Mesothelial cell of epicardium (in vitro differentiated cells): ENCODE measurements at places on chromosomes 12 and 14.

DNA sequence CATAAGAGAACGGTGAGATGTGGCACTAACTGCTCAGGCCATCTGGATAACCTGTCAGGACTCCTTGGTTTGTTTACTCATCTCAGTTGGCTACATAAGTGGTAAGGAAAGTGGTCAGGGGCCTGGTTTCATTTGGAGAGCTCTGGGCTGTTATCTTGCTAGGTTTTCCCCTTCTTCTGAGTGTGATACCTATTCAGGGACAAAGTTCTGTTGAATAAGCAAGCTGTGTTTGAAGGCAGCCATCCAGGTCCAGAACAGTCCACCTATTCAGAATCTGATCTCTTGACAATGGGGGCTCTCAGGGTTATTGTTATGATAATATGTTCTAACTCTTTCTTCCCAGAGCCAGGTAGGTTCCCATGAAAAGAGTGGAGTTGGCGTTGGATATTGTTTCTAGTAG, 194.9 kb downstream of the PAH start:
- H3K36me3 ChIP-seq, result no peaks in the 10 kb centered on the region
- no peak overlapping the region for H3K4me3 ChIP-seq
- no peak overlapping the region for H3K27ac ChIP-seq
- H3K27me3 ChIP-seq, result no peaks in the 10 kb centered on the region

DNA sequence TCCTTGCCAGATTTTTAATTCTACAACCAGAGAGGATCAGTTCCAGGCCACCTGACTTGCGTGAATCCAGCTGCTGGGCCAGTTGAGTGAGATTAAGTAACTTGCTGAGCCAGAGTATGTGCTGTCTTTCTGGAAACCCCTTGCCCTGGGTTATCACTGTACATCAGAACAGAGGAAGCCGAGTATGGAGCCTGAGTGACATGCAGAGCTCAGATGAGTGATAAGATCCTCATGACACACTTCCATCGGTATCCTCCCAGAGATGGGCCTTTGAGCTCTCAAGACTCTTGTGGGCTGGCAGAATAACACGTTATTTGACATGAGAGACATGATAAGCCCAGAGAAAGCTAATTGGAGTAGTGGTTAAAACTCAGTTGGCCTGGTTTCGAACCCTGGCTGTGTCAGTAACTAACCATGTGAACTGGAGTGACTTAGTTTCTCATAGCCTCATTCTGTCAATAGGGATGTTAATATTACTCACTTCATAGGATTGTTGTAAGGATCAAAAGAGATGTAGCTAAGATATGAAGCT, 388.1 kb downstream of the ZFP36L1 start:
- H3K27ac ChIP-seq, result peak overlapping the region; percentile 96
- H3K4me3 ChIP-seq, result no peak overlapping the region
- H3K36me3 ChIP-seq, result no peaks in the 10 kb centered on the region
- peaks cover 73% of the 10 kb centered on the region for H3K4me1 ChIP-seq
- H3K27me3 ChIP-seq, result no peaks in the 10 kb centered on the region

- no peak for DNase-seq
- H3K27me3 ChIP-seq, result no peaks in the 10 kb centered on the region
- peaks cover 40% of the 10 kb centered on the region for H3K4me1 ChIP-seq
- peaks cover 12% of the 10 kb centered on the region for H3K36me3 ChIP-seq
- H3K27ac ChIP-seq, result peak overlapping the region; percentile 97
Observed at GRCh38 chr12:122062832-122063693, 15.5 kb upstream of the MLXIP start.

DNA sequence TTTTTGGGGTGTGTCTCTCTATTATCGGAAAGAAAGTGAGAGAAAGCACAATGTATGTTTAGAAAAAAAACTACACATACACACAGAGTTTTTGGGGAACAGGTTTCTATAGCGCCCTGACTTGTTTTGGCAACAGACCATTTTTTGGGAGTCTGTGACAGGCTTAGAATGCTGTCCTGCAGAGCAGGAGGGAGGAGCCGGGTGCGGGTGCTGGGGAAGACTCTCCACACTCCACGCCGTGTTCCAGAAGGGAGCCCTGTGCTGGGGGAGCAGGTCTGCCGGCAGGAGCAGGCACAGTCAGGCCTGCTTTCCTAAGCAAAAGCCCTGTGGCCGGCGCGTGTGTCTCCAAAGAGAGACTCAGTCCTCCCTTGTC, 26.5 kb downstream of the CD9 start:
- H3K27me3 ChIP-seq, result no peaks in the 10 kb centered on the region
- no peaks in the 10 kb centered on the region for H3K36me3 ChIP-seq
- H3K27ac ChIP-seq, result peak overlapping the region; percentile 64
- no peak overlapping the region for H3K4me3 ChIP-seq
- DNase-seq, result no peak

GRCh38 chr12:25415004-25415403, 138.1 kb downstream of the LMNTD1 start:
- no peaks in the 10 kb centered on the region for H3K27me3 ChIP-seq
- H3K4me1 ChIP-seq, result peaks cover 5% of the 10 kb centered on the region
- no peaks in the 10 kb centered on the region for H3K36me3 ChIP-seq
- H3K27ac ChIP-seq, result no peak overlapping the region
- no peak for DNase-seq
- no peak overlapping the region for H3K4me3 ChIP-seq

GRCh38 chr12:70415987-70416386, 49.9 kb downstream of the KCNMB4 start:
- H3K27me3 ChIP-seq, result no peaks in the 10 kb centered on the region
- H3K4me1 ChIP-seq, result no peaks in the 10 kb centered on the region
- DNase-seq, result no peak
- H3K4me3 ChIP-seq, result no peak overlapping the region
- no peak overlapping the region for H3K27ac ChIP-seq
- H3K36me3 ChIP-seq, result peaks cover 19% of the 10 kb centered on the region

DNA sequence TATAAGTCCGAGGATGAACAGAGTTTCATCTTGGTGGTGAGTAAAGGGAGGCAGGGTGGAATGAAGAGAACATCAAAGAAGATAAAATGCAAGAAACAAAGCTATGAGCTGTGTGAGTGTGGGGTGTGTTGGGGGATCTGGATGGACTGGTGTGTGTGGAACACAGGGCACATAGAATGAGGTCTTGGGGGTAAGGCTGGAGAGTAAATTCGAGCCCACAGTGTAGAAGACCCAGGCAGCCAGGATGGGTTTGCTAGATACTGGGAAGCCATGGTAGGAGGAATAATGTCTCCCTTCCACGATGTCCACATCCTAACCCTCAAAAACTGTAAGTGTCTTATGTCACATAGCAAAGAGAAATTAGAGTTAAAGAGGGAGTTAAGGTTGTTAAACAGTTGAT, 6.8 kb downstream of the KCNMB4 start:
- H3K4me1 ChIP-seq, result peaks cover 13% of the 10 kb centered on the region
- no peaks in the 10 kb centered on the region for H3K27me3 ChIP-seq
- H3K36me3 ChIP-seq, result peaks cover 34% of the 10 kb centered on the region
- no peak for DNase-seq

DNA sequence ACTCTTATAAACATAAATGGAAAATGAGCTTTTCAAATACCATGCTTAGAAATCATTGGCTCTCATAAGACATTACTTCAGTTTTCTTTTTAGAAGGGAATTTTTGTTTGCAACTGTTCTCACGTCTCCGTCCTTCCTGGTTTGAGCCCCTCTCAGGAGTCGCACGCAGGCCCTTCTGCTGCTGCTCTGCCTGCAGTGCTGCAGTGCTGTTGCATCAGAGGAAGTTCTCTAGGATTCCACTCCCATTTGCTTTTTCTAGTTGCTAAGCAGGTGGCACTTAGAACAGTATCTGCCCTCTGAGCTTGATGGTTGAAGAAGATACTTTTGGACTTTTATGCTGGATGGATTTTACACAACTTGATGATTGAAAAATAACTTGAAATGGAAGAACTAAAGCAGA, 70.8 kb downstream of the SCN8A start:
- no peak for DNase-seq
- peaks cover 5% of the 10 kb centered on the region for H3K4me1 ChIP-seq
- no peak overlapping the region for H3K4me3 ChIP-seq
- no peaks in the 10 kb centered on the region for H3K36me3 ChIP-seq
- no peak overlapping the region for H3K27ac ChIP-seq
- H3K27me3 ChIP-seq, result peaks cover 4% of the 10 kb centered on the region

DNA sequence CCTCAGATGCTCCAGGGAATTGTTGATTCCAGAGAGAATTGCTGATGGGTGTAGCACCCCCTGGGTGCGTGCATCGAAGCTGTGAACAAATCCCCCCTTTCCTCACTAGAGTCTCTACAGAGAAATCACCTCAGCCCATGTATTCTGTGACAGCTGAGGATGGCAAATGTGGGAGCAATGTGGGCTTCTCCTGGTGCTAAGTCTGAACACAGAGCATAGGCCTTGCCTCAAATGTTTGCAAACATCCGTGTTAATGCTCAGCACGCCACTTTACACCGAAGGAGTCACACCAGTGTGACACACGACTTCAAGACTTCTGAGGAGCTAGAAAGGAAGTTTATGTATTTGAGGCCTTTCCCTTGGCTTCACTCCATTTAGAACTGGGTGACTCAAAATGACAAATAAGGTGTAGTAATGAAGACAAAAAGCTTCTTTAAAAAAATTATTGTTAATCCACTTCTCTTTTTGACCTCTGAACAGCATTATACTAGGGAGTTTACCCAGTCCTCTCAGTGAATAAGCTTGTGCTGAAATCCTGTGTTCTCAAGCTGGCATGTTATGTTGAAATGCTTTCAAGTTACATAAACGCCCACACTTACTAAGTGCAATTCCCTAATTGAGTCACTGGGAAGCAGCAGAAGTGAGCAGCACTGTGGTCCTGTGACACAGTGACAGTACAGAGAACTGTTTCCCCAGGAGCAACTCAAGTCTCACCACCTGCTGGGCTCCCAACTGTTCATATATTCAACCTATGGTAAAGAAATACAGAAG, 92.9 kb downstream of the FAR2 start:
- no peak for DNase-seq
- H3K4me3 ChIP-seq, result no peak overlapping the region
- H3K4me1 ChIP-seq, result peaks cover 34% of the 10 kb centered on the region
- H3K27ac ChIP-seq, result peak overlapping the region; percentile 49
- H3K27me3 ChIP-seq, result peaks cover 3% of the 10 kb centered on the region
- no peaks in the 10 kb centered on the region for H3K36me3 ChIP-seq

DNA sequence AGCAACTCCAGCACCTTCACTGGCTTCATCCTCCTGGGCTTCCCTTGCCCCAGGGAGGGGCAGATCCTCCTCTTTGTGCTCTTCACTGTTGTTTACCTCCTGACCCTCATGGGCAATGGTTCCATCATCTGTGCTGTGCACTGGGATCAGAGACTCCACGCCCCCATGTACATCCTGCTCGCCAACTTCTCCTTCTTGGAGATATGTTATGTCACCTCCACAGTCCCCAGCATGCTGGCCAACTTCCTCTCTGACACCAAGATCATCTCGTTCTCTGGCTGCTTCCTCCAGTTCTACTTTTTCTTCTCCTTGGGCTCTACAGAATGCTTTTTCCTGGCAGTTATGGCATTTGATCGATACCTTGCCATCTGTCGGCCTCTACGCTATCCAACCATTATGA, 6.8 kb downstream of the OR11G2 start:
- H3K4me3 ChIP-seq, result no peak overlapping the region
- no peaks in the 10 kb centered on the region for H3K4me1 ChIP-seq
- H3K27ac ChIP-seq, result no peak overlapping the region

DNA sequence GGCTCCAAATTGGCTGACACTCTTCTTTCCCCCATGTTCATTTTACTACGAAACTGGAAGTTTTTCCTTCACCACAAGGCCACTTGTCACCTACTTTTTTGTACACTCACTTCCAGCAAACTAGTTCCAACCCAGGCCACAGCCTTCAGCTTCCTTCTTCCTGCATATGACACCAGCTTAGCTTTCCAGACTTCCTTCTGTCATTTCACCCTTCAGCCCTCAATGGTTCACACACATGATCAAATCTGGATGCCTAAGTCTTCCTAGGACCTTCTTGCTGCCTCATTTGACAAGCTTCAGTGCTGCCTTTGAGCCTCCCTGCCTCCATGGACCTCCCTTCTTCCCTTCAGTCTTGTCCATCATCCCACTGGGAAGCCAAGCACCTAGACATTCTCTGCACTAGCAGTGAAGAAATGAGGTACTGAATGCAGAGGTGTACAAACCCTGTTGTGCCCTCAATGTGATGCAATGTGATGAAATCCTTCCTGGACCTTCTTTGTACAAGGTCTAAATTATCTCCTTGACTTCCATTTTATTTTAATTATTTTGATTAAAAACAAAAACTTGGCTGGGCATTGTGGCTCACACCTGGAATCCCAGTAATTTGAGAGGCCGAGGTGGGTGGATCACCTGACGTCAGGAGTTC, 4.3 kb upstream of the REC8 start:
- peak overlapping the region; percentile 86 for H3K27ac ChIP-seq
- H3K4me3 ChIP-seq, result no peak overlapping the region
- no peak for DNase-seq
- peaks cover 39% of the 10 kb centered on the region for H3K4me1 ChIP-seq
- H3K36me3 ChIP-seq, result peaks cover 41% of the 10 kb centered on the region

- H3K4me1 ChIP-seq, result no peaks in the 10 kb centered on the region
- no peak overlapping the region for H3K4me3 ChIP-seq
- H3K27ac ChIP-seq, result no peak overlapping the region
- H3K27me3 ChIP-seq, result peaks cover 19% of the 10 kb centered on the region
- no peaks in the 10 kb centered on the region for H3K36me3 ChIP-seq
Observed at GRCh38 chr12:106739318-106739717, 35.2 kb upstream of the RIC8B start.

GRCh38 chr12:114073076-114073475, 107.0 kb upstream of the RBM19 start:
- no peak overlapping the region for H3K4me3 ChIP-seq
- DNase-seq, result no peak
- H3K27ac ChIP-seq, result no peak overlapping the region
- peaks cover 1% of the 10 kb centered on the region for H3K4me1 ChIP-seq
- peaks cover 65% of the 10 kb centered on the region for H3K27me3 ChIP-seq

- no peak overlapping the region for H3K4me3 ChIP-seq
- H3K27ac ChIP-seq, result no peak overlapping the region
- DNase-seq, result no peak
- peaks cover 57% of the 10 kb centered on the region for H3K36me3 ChIP-seq
- no peaks in the 10 kb centered on the region for H3K27me3 ChIP-seq
Observed at GRCh38 chr14:85622986-85623685, 93.2 kb downstream of the FLRT2 start.

- DNase-seq, result no peak
- H3K4me3 ChIP-seq, result no peak overlapping the region
- no peaks in the 10 kb centered on the region for H3K4me1 ChIP-seq
- H3K27ac ChIP-seq, result no peak overlapping the region
- H3K27me3 ChIP-seq, result peaks cover 32% of the 10 kb centered on the region
Observed at GRCh38 chr14:56569174-56569573, 10.4 kb upstream of the TMEM260 start.

- H3K4me3 ChIP-seq, result no peak overlapping the region
- H3K27me3 ChIP-seq, result no peaks in the 10 kb centered on the region
- peaks cover 38% of the 10 kb centered on the region for H3K4me1 ChIP-seq
- no peaks in the 10 kb centered on the region for H3K36me3 ChIP-seq
- no peak for DNase-seq
Observed at GRCh38 chr12:79085106-79085682, 220.6 kb downstream of the SYT1 start.

- no peak overlapping the region for H3K27ac ChIP-seq
- H3K4me1 ChIP-seq, result no peaks in the 10 kb centered on the region
- no peaks in the 10 kb centered on the region for H3K36me3 ChIP-seq
- DNase-seq, result no peak
- H3K4me3 ChIP-seq, result no peak overlapping the region
Observed at GRCh38 chr12:70837026-70837425, 83.5 kb downstream of the PTPRR start.
